ENCODE measurements at places on chromosomes 1 and 21.

- DNase-seq, result no peak
Measured at GRCh38 chr1:163083690-163084089, 14.5 kb downstream of the RGS4 start.

DNA sequence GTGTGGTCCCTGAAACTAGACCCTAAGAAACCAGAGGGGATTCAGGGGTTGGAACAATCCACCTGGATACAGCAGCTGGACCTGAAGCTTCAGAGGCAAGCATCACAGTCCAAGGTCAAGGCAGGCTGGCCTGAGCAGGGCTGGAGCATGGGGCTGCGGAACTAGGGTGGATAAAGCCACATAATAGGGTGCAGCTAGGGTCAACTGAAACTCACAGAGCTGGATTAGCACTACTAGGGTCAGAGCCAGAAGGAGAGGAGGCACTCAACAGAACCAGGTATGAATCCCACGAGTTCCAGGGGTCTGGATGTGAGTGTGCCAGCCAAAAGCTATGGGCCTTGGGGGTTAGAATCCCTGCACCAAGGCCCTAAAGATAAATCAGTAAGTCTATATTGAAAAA is 231.0 kb upstream of the KIAA0040 start:
- DNase-seq, result no peak

- no peak for DNase-seq
Measured at GRCh38 chr1:115199416-115200132, 110.3 kb upstream of the TSPAN2 start.

DNA sequence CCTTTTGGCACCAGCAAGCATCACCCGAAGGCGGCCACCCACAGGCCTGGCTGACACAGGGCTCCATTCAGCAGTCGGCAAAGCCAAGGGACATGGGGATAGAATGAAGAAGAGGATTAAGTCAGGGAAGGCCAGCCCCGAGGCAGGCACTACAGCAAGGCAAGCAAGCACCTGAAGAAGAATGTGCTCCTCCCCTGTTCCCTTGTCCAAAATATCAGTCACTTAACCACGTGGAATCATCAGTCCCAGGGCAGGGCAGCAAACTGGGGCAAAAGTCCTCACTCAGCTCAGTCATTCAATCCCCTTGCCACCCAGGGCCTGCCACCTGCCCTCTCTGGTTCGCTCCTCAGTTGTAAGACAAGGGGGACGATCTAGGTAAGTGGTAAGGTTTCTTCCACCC is 9.3 kb downstream of the KANK4 start:
- DNase-seq, result no peak

DNA sequence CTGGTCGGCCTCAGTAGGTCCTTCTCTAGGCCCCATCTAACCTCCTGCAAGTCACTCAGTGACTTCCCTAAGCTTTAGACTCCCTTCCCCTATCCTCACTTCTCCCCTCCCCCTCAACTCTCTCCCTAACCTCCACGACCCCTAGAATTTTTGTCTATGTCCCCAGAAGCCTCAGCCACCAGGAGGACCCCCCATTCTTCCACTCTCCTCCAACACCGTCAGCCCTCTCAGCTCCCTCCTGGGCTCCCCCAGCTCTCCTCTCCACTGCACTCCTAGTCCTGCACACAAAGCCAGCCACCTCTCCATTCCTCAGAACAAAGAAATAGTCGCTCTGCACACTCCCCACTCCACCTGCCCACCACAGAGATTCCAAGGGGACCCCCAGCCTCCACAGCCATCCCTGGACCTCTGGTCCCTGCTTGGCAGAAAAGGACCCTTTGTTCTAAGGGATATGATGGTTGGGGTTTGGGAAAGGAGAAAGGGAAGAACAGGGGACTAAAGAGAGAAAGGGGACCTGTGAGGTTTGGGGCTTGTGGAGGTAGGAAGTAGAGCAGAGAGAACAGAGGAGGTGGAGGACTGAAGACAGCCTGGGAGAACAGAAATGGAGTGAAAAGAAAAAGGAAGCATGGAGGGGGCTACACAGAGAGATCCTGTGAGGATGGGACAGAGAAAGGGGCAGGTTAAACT is 2.8 kb downstream of the ARHGEF2 start:
- DNase-seq, result no peak

- DNase-seq, result no peak
Measured at GRCh38 chr1:79667848-79668696, 661.5 kb upstream of the ADGRL4 start.

DNA sequence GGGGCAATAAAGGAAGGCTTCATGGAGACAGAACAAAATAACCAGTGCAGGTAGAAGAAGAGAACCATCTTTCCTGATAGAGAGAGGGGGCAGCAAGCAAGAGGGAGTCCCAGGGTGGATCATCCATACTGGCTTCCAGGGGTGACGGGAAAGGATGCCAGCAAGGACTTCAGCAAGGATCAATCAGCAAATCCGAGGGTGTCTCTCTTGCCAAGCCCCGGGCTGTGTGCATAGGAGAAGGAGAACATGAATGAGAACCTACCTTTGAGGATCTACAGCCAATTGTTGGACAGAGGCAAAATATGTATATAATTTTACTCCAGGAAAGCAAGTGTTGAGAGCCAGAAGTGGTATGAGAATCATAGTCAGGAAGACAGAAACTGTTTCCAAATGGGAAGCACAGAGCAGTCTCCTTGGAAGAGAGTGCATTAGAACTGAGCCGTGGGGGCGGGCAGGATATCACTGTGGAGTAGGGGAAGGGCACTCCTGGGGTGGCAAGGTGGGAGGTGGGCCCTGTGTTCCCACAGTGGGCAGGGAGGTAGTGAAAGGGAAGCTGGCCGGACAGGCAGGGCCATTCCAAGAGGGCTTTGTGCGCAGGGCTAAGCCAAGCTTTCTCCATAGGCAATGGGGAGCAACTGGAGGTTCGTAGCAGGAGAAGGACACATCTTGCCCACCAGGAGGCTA is 1.1 kb upstream of the S100A9 start:
- no peak for DNase-seq

DNA sequence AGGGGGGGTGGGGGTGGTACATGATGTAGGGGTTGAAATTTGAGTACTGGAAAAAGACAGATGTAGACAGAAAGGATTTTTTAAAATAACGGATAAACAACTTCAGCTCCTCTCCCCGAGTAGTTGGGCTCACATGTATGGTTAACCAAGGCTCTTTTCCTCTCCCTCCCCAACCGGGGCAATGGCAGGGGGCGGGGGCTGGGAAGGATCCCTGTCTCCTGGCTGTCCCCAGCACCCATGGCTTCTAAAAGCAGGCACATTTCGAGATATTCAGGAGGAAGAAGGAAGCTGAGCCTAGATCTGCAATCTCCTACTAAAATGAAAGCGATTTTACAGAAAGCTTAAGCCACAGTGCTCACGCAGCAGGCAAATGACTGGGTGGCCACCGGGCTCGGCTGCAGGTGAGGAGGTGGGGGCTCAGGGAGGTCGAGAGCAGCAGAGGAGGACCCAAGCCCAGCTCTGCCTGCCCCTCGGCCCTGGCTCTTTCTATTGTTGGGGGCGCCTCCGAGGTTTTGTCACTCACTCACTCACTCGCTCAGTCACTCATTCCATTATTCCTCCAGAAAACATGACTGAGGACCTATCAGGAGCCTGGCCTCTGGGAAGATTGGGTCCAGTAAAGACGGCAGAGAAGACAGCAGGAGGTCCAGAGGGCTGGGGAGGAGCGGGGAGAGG is 573.3 kb downstream of the PTPRU start:
- no peak for DNase-seq

- no peak for DNase-seq
Measured at GRCh38 chr1:244802041-244802440, 33.4 kb upstream of the COX20 start.

- no peak for DNase-seq
Measured at GRCh38 chr21:36474591-36474990, 5.3 kb downstream of the CLDN14 start.

DNA sequence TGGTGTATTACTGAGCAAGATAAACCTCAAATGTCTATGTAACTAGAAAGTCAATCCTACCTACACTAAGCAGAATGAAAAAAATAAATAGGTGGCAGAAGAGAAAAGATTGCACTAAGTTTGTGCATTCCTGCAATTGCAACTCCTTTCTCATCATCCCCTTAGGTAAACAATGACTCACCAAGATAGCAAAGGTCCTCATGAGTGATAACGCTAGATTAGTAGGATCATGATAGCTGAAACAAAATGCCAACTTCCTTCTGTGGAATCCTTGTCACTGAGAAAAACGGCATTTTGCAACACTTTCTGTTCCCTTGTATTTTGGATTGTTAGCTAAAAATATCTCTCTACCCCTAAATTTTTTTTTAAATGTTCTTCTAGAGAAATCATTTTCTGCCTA is 20.0 kb upstream of the FCER1A start:
- no peak for DNase-seq

GRCh38 chr1:173477286-173478093 is at the start of gene PRDX6:
PRDX6 (plus strand) TSS chr1:173477335; CDS start chr1:173477398, 63 bp downstream.
- peak; percentile 73 for DNase-seq

DNA sequence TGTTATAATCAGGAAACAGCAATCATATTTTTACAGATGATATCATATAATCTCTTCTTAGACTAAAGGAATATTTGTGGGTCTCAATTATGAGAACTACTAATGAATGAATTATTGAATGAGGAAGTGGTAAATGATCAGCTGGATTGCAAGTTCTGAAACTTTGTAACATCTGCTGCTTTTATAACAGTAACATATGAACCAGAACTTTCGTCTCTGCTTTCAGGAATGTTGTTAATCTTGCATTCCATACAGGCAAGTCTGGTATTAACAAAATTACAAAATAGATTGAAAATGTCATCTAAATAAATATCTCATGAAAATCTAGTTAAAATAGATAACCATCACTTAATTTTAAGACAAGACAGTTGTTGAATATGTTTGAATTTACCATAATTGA is 110.5 kb upstream of the COL11A1 start:
- DNase-seq, result no peak
